Bladder microvascular endothelial cell (primary cell): ENCODE measurements at places on chromosomes 2 and 18. TPM values are rescaled to one million over a fixed set of nuclear protein-coding genes. Genes with fewer than 3 reads are reported as not detected.

The TDRD15 gene
- not detected in 2 replicates for total RNA-seq

The HJURP gene
- total RNA-seq = 11.0 and 17.2 TPM in 2 replicates

The GALR1 gene
- total RNA-seq = not detected in 2 replicates

The GPR45 gene
- not detected in 2 replicates for total RNA-seq

The IL1RL1 gene
- total RNA-seq = 3.1 and 3.3 TPM in 2 replicates

The TMEM247 gene
- not detected in 2 replicates for total RNA-seq

The RBM43 gene
- total RNA-seq = 2.5 and 2.6 TPM in 2 replicates

The PTH2R gene
- total RNA-seq = not detected in 2 replicates

The KCTD1 gene
- total RNA-seq = 5.8 and 8.7 TPM in 2 replicates

The NPPC gene
- total RNA-seq = 0.16 TPM in 1 of 2 replicates, not detected in the other

The SRD5A2 gene
- total RNA-seq = not detected in 2 replicates

The LCT gene
- total RNA-seq = under 0.01 TPM in 1 of 2 replicates, not detected in the other

The FAM237A gene
- not detected in 2 replicates for total RNA-seq

The HOXD10 gene
- total RNA-seq = 0.49 and 3.3 TPM in 2 replicates

The ZAP70 gene
- total RNA-seq = under 0.01 and 0.16 TPM in 2 replicates

The MEIS1 gene
- 1.6 and 25.0 TPM in 2 replicates for total RNA-seq

The TMEM169 gene
- total RNA-seq = under 0.01 and 0.50 TPM in 2 replicates

The NCKAP5 gene
- total RNA-seq = under 0.01 and 1.4 TPM in 2 replicates

The CYBRD1 gene
- total RNA-seq = 22.2 and 28.8 TPM in 2 replicates

The SAG gene
- not detected in 2 replicates for total RNA-seq

The SLC40A1 gene
- total RNA-seq = 5.0 and 101 TPM in 2 replicates
